SW480 (cell line): ENCODE measurements at places on chromosomes 2 and 18.

DNA sequence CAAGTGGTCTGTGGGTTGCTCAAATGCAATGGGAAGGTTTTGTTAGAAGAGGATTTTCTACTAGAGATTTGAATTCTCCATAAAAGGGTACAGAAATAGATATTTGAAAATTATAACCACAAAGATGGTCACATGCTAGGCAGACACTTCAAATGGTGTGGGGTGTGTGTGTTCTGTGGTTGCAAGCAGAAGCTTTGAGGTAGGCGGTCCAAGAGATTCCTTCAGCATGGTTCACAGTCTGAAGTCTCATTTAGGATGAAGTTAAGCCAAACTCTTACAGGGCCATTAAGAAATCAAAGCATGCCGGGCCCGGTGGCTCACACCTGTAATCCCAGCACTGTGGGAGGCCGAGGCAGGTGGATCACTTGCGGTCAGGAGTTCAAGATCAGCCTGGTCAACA lies 38.3 kb upstream of the RMDN2 start:
- DNase-seq: peak; percentile 85

DNA sequence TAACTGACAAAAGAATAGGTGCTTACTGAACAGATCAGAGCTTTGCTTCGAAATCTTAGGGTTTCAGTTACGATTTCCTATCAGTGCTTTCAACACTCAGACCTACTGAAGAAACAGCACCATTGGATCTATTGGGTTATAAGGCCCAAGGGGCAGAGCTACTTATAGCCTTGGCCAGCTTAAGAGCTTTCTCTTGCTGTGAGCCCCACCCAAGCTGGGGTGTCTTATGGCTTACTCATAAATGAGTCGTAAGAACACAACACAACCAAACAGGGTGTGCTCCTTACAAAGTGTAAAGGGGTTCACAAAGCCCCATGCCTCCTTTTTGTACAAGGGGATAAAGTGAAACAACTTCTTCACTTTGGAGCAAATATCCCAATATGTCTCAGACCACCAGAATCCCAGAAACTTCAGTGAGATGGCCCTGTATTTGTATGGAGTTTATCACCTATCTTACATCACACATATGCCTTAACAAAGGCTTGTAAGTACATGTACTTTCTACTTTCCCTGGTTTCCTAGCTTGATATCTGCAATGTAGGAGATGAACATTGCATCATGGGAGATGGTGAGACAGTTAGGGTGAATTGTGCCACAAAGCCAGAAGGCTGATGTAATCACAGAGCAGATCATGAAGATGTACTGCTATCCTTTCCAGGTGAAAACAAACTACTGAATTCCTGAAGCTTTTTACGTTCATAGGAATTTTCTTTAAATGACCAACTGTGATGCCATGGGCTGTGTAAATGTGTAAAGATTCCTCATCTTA lies 115.5 kb upstream of the GLI2 start:
- DNase-seq: peak; percentile 67

DNA sequence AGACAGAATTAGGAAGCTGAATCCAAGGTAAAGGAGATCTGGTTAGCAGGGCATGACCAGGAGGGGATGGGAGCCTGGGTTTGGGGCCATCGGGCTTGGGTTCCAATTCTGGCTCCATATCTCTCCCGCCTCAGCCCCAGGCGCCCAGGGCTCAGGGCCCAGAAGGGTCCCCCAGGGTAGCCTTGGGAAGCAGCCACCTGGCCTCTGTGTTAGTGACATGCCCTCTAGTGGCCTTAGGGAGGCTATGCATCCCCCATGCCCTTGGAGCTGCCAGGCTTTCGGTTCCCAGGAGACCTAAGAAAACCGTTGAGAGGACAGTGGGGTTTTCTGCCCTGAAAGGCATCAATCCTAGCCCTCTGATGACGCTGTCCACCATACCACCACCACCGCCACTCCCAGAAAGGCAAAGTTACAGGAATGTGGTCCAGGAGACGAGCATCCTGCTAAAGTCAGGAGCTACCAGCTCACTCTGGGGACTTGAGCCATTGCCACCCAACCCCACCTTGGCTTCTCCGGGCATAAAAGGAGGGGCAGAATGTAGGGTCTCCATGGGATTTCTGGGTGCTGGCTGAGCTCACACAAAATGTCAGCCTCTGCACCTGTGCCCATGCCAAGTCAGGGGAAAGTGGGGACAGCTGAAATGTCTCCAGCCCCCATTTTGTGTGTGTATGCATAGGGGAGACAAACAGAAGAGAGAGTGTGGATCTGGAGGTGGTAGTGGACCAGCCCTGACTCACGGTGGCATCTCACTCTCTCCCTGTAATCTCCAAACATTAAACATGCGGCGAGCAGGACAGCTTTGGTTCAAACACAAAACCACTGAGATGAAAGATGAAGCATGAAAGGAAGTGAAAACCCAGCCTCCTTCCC lies 56.5 kb downstream of the EMX1 start:
- peak; percentile 64 for DNase-seq

GRCh38 chr18:26778054-26778393 lies 87.5 kb downstream of the AQP4 start:
- no peak for DNase-seq

DNA sequence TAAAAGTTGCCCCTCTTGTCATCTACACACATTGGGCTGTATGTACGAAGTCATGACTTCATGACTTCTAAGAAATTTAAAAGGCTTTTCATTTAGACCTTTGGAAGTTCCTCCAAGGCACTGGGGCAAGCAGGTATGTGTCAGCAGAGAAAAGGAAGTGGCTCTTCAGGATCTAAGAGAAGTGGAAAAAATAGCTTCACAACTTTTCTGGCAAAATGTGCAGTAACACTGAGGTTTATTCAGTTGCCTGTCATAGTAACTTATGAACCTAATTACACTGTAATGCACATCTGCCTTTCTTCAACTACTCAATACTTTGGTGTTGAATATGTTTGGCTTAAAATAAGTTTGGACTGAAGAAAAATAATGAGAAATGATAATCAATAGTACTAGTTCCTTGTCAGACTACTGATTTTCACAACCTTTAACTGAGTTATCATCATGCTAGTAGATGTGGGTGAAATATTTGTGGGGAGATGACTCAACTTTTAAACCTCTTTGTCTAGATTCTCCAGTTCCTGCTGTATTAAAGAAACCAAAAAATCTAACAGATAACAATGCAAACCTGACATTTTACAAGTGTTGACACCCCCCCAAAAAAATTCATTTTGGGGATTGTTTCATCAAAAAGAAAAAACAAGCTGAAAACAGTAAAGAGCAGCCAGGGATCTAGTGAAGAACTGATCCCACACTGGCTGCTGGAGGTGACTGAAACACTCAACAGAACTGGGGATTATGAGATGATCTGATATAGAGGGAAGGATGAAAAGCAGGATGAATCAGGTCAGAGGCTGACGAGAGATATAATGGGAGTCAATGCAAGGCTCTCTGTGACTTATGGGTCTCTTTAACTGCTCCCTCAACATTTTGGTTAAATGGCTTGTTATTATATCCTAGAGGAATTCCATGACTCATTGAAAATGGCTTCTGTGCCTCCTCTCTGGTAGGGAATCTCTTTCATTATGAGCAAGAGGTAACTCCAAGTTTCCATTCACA lies 84.6 kb downstream of the COLEC12 start:
- peak; percentile 71 for DNase-seq

DNA sequence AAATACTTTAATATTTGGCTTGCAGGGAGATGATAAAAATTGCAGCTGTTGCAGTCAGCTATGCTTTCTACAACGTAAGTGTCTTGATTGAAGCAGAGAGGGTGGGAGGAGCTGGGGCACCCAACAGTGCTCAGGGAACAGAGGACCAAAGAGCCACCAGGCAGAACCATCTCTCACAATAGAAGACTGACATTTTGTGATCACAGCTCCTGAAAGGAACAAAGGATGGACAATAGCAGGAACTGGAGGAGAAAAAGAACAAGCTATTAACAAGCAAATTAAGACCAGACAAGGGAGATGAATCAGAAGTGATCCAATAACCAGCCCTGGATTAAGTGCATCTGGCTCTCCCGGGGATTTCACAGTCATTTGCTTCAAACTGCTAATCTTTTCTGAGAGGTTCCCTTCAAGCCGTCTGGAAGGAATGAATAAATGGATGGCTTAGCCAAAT lies 65.7 kb upstream of the SMAD2 start:
- no peak for DNase-seq

GRCh38 chr2:1631292-1632001 lies 112.9 kb downstream of the PXDN start:
- no peak for DNase-seq

DNA sequence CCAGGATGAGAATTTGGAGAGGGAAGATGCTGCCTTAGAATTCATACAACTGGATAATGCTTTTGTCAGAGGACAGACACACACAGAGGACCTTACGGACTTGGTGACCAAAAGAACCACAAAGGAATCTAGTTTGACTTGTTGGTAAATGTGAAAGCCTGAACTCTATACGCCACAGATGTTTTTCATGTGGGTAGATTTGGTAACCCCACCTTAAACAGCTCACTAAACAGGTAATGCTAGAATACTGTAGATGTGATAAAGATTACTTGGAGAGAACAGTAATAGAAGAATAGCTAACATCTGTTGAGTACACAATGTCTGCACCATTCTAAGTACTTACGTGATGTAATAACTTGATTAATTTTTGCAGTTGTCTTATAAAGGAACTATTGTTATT lies 24.1 kb downstream of the ANXA4 start:
- DNase-seq: no peak
